ENCODE measurements at places on chromosomes 2 and 18.

DNA sequence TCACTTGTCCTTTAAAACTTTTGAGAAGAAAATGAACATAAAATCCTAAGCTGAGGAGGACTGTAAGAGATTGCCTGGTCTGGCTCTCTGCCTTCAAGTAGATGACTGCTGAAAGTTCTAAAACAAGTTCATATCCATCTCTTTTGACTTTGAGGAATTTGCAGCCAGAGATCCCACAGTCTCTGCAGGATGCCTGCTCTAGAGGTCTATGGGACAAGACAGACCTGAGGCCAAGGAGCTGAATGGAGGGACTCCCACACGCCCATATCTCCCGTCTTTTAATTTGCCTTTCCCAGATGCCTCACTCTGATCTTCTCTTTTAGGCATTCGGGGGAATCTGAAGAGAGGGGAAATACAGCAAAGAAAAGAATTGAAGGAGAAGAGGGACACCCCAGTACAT, 255.9 kb upstream of the RASGRP3 start:
- H3K27ac ChIP-seq, result no peak overlapping the region
- no peak for DNase-seq
- H3K27me3 ChIP-seq, result peaks cover 16% of the 10 kb centered on the region

- H3K36me3 ChIP-seq, result no peaks in the 10 kb centered on the region
- peaks cover 14% of the 10 kb centered on the region for H3K4me1 ChIP-seq
- no peak overlapping the region for H3K27ac ChIP-seq
Measured at GRCh38 chr2:106267997-106268396, 73.9 kb upstream of the UXS1 start.

GRCh38 chr2:102844911-102845310, 83.1 kb downstream of the TMEM182 start:
- peaks cover 13% of the 10 kb centered on the region for H3K27me3 ChIP-seq
- no peak for DNase-seq
- no peaks in the 10 kb centered on the region for H3K4me1 ChIP-seq
- no peak overlapping the region for H3K27ac ChIP-seq
- no peak overlapping the region for H3K4me3 ChIP-seq

DNA sequence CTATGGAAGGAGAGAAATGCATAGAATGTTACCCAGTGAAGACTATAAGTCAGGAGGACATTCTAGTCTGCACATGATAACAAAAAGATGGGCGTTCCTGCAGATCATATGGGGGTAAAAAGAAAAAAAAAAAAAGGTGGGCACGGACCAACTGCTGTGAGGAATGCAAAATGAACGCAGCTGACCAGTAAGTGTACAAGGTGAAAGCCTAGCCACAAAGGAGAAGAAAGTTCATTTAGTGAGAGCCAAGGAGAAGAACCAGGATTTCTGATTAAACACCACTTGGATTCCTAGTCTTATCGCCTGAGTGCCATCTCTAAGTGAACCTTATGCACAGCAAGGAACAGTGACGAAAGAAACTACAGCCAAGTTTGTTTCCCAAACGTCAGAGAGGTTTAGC, 26.5 kb downstream of the RBMS1 start:
- no peak overlapping the region for H3K4me3 ChIP-seq
- peaks cover 82% of the 10 kb centered on the region for H3K4me1 ChIP-seq
- H3K27me3 ChIP-seq, result no peaks in the 10 kb centered on the region
- DNase-seq, result no peak

DNA sequence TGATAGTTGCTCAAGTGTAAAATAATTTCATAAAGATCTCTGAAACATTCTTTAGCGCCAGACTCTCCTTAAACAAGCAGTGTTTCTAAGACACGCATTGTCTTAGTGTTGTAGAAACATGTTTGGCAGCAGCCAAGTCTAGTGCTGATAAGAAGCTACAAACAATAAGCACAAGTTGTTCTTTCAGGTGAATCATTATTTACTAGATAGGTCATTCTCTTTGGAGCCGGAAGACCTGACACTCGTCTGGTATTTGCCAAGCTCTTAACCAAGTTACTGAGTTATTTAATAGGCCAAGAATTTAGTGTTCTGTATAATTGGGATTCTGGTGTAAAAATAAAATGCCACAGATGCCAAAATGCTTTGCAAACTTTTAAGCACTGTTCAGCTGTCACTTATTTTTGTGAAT, 852.1 kb downstream of the CPS1 start:
- no peak for DNase-seq
- no peaks in the 10 kb centered on the region for H3K36me3 ChIP-seq

DNA sequence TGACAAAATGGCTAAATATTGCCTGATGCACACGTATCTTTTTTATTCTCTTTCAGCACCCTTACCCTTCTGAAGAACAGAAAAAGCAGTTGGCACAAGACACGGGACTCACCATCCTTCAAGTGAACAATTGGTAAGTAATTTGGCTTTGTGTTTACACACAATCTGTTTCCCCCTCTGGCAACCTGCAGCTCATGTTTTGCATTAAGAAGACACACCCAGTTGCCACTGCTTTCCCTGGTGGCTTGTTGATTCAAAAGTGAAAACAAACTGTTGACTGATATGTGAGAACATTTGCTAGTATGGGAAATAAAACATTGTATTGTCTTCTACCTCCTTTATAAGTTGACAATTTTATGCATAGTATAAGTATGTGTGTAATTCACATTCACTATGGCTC, 113.0 kb downstream of the MEIS1 start:
- H3K4me1 ChIP-seq, result no peaks in the 10 kb centered on the region
- H3K36me3 ChIP-seq, result no peaks in the 10 kb centered on the region
- H3K27me3 ChIP-seq, result peaks cover 6% of the 10 kb centered on the region
- no peak overlapping the region for H3K27ac ChIP-seq

- no peaks in the 10 kb centered on the region for H3K27me3 ChIP-seq
- no peak overlapping the region for H3K4me3 ChIP-seq
- no peak for DNase-seq
- H3K4me1 ChIP-seq, result no peaks in the 10 kb centered on the region
Measured at GRCh38 chr2:75108937-75109482, 90.3 kb downstream of the TACR1 start.

- peaks cover 43% of the 10 kb centered on the region for H3K36me3 ChIP-seq
- no peaks in the 10 kb centered on the region for H3K27me3 ChIP-seq
- peaks cover 53% of the 10 kb centered on the region for H3K4me1 ChIP-seq
- DNase-seq, result peak; percentile 51
- H3K4me3 ChIP-seq, result peak overlapping the region; percentile 93
- peak overlapping the region; percentile 92 for H3K27ac ChIP-seq
Measured at GRCh38 chr2:127857265-127857808, 618 bp downstream of the POLR2D start.

- peaks cover 27% of the 10 kb centered on the region for H3K4me1 ChIP-seq
- H3K27ac ChIP-seq, result no peak overlapping the region
- no peaks in the 10 kb centered on the region for H3K36me3 ChIP-seq
- DNase-seq, result no peak
Measured at GRCh38 chr2:85900366-85900765, 11.6 kb upstream of the ST3GAL5 start.

GRCh38 chr2:11275910-11276309, 68.5 kb downstream of the ROCK2 start:
- H3K27me3 ChIP-seq, result no peaks in the 10 kb centered on the region
- H3K4me1 ChIP-seq, result peaks cover 36% of the 10 kb centered on the region

DNA sequence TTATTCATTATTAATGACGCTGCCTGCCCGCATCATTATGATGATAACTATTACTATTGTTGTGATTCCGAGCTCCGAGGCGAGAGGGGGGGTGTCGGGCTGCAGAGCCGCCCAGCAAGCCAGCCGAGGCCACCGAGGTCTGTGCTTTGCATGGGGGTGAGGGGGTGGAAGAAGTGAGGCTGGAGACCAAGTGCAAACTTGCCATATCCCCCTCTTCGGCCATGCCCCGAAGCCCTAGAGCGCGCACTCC, 3.6 kb downstream of the BCL11A start:
- H3K36me3 ChIP-seq, result no peaks in the 10 kb centered on the region
- H3K27ac ChIP-seq, result no peak overlapping the region
- no peak for DNase-seq

DNA sequence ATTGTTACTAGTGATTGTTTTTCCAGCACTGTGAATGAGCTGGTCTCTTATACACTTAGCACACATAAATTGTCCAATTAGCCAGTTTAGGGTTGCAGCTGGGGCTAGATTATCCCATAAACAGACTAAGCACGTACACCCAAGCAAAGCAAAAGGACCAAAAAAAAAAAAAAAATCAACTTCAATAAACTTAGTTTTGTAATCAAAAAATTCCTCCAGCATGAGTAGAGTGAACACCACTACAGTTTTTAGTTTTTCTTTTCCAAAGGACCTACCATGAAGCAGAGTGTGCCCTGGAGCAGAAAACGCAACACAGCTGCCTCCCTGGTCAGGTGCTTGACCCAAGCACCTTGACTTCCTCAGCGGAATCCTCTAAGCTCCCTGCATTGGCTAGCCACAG, 249.4 kb upstream of the SLC14A2 start:
- no peaks in the 10 kb centered on the region for H3K36me3 ChIP-seq
- no peak for DNase-seq
- no peak overlapping the region for H3K27ac ChIP-seq
- H3K27me3 ChIP-seq, result peaks cover 15% of the 10 kb centered on the region
- H3K4me1 ChIP-seq, result no peaks in the 10 kb centered on the region
- H3K4me3 ChIP-seq, result no peak overlapping the region

DNA sequence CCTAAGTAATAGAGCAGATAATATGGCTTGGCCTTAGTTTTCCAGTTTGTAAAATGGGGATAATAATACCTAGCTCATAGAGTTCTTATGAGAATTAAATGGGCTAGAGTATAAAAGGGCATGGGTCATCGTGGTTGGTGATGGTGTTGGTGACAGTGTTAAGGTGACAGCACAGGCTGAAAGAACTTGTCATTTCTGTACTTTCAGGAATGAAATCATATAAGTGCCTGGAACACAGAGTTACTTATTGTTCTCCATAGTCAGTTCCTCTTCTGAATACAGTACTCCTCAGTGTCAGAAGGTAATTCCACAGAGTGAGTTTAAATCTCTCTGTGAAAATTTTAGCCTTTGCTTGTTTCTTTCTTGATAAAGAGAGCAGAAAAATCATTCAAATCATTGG, 42.4 kb downstream of the KIF5C start:
- no peak overlapping the region for H3K4me3 ChIP-seq
- H3K36me3 ChIP-seq, result no peaks in the 10 kb centered on the region
- no peaks in the 10 kb centered on the region for H3K27me3 ChIP-seq

All from activated T-cell treated with anti-CD3 and anti-CD28 coated beads, Interleukin-2, amount 50 U/mL, for 24 hours (primary cell).